Activated CD4-positive, alpha-beta memory T cell treated with anti-CD3 and anti-CD28 coated beads for 36 hours (primary cell): ENCODE measurements at places on chromosomes 7 and 10.

- H3K4me1 ChIP-seq = peaks cover 8% of the 10 kb centered on the region
- H3K4me3 ChIP-seq = no peak overlapping the region
- H3K27me3 ChIP-seq = no peaks in the 10 kb centered on the region
- no peaks in the 10 kb centered on the region for H3K36me3 ChIP-seq
Observed at GRCh38 chr10:12063483-12063818, 5.3 kb upstream of the DHTKD1 start.

GRCh38 chr10:49187950-49188761, at the start of gene TMEM273:
TSS of gene TMEM273 (minus strand) at chr10:49188391. CDS start at chr10:49188336, 55 bp downstream.
- H3K4me1 ChIP-seq = peaks cover 38% of the 10 kb centered on the region
- DNase-seq = peak; percentile 73
- peaks cover 26% of the 10 kb centered on the region for H3K36me3 ChIP-seq
- peak within 1 kb of the TSS; percentile 86 for H3K27ac ChIP-seq
- H3K27me3 ChIP-seq = peaks cover 17% of the 10 kb centered on the region

- H3K36me3 ChIP-seq = no peaks in the 10 kb centered on the region
- no peaks in the 10 kb centered on the region for H3K4me1 ChIP-seq
- H3K27me3 ChIP-seq = peaks cover 4% of the 10 kb centered on the region
- no peak for DNase-seq
Observed at GRCh38 chr10:78457804-78458482, 424.3 kb downstream of the RPS24 start.

GRCh38 chr7:157841773-157842370, 505.1 kb downstream of the DNAJB6 start:
- no peak overlapping the region for H3K27ac ChIP-seq
- DNase-seq = no peak
- H3K4me3 ChIP-seq = no peak overlapping the region
- no peaks in the 10 kb centered on the region for H3K36me3 ChIP-seq

GRCh38 chr10:70978816-70979480, 90.6 kb upstream of the PCBD1 start:
- peaks cover 3% of the 10 kb centered on the region for H3K27me3 ChIP-seq
- no peak for DNase-seq
- H3K4me3 ChIP-seq = no peak overlapping the region
- no peaks in the 10 kb centered on the region for H3K36me3 ChIP-seq
- peaks cover 14% of the 10 kb centered on the region for H3K4me1 ChIP-seq
- H3K27ac ChIP-seq = no peak overlapping the region

DNA sequence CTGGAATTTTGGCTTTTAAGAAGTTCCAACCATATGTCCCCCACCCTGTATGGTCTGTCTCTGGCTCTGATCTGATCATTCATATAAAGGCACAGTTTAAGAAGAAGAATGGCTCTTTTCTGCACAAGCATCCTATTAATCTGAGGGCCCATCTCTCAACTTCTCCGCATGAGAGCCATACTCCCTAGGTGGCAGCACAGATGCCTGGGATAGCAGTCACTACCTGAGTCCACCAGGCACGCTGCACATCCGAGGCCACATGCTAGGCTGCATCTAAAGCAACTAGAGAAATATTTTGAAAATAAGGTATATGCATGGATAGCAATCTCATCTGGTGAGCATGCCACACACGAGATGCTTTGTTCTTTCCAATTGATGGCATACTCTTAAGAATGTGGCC, 565.5 kb downstream of the PARD3 start:
- no peaks in the 10 kb centered on the region for H3K4me1 ChIP-seq
- H3K27me3 ChIP-seq = no peaks in the 10 kb centered on the region
- H3K36me3 ChIP-seq = no peaks in the 10 kb centered on the region
- no peak overlapping the region for H3K4me3 ChIP-seq
- no peak overlapping the region for H3K27ac ChIP-seq
- no peak for DNase-seq

GRCh38 chr10:116984202-116984990, 20.6 kb downstream of the SHTN1 start:
- no peaks in the 10 kb centered on the region for H3K36me3 ChIP-seq
- no peaks in the 10 kb centered on the region for H3K4me1 ChIP-seq
- no peak overlapping the region for H3K4me3 ChIP-seq
- peaks cover 2% of the 10 kb centered on the region for H3K27me3 ChIP-seq

- DNase-seq = peak; percentile 31
- no peak overlapping the region for H3K4me3 ChIP-seq
- no peak overlapping the region for H3K27ac ChIP-seq
- no peaks in the 10 kb centered on the region for H3K4me1 ChIP-seq
Observed at GRCh38 chr10:61744469-61744868, 81.7 kb downstream of the CABCOCO1 start.

DNA sequence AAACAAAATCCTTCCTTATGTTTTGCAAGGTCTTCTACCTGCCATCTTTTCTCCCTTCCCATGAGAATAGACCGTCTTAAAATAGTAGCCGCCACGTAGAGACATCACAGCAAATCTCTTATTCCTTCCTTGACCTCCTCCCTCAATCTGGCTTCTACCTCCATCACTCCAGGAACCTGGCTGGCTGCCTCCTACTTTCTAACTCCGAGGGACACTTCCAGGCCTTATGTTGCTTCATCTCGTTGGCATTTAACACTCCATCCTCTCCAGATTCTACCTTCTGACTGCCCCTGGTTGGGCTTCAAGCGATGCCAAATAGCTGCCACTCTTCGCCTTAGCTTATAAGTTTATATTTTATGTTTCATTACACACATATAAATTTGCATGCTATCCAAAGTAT, 26.4 kb upstream of the CALN1 start:
- H3K27me3 ChIP-seq = no peaks in the 10 kb centered on the region
- no peak for DNase-seq
- no peaks in the 10 kb centered on the region for H3K4me1 ChIP-seq
- H3K36me3 ChIP-seq = no peaks in the 10 kb centered on the region
- no peak overlapping the region for H3K27ac ChIP-seq

GRCh38 chr10:129514568-129515451, 47.8 kb downstream of the MGMT start:
- peaks cover 8% of the 10 kb centered on the region for H3K36me3 ChIP-seq
- no peak overlapping the region for H3K27ac ChIP-seq
- H3K4me1 ChIP-seq = no peaks in the 10 kb centered on the region

DNA sequence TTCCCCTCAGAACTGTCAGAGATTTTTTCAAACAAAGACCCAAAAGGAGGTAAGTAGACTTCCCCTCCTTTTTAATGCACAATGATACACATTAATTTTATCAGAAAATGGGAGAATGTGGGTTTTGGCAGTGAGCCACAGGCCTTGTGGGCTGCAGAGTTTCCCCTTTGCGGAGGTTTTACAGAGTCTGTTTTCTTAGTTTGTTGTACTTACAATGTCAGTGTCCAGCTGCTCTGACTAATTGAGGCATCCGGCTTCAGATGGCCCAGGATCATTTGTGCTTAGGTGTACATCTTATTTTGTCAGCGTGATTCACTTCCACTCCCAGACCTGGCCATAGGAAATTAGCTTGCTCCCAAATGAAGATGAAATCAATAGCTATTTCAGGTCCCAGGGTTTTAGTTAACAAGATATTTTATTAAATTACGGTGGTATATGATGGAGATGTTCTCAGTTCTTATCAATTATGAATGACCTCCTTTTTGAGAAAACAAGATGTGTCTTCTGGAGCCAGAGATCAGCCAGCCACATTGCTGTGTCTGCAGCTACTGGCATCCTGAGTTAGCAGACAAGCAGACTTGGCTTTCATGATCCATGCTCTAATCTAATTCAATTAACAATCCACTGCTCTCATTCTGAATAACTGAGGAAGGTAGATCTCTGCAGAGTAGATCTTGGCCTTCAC, 1086.6 kb upstream of the SORCS1 start:
- no peaks in the 10 kb centered on the region for H3K4me1 ChIP-seq
- H3K27me3 ChIP-seq = no peaks in the 10 kb centered on the region
- no peak overlapping the region for H3K4me3 ChIP-seq
- no peak for DNase-seq
- H3K27ac ChIP-seq = no peak overlapping the region
- no peaks in the 10 kb centered on the region for H3K36me3 ChIP-seq

DNA sequence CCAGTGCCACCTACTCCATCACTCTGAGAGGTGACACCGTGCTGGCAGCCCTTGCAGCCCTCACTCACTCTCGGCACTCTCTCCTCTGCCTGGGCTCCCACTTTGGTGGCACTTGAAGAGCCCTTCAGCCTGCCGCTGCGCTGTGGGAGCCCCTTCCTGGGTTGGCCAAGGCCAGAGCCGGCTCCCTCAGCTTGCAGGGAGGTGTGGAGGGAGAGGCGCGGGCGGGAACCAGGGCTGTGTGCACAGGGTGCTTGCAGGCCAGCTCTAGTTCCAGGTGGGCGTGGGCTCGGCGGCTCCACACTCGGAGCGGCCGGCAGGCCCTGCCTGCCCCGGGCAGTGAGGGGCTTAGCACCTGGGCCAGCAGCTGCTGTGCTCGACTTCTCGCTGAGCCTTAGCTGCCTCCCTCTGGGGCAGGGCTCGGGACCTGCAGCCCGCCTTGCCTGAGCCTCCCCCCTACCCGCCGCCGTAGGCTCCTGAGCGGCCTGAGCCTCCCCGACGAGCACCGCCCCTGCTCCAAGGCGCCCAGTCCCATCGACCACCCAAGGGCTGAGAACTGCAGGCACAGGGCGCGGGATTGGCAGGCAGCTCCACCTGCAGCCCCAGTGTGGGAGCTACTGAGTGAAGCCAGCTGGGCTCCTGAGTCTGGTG, 48.7 kb upstream of the SLC35G1 start:
- no peak overlapping the region for H3K27ac ChIP-seq
- H3K4me3 ChIP-seq = no peak overlapping the region
- DNase-seq = no peak

- H3K27ac ChIP-seq = no peak overlapping the region
- H3K4me1 ChIP-seq = no peaks in the 10 kb centered on the region
- peaks cover 5% of the 10 kb centered on the region for H3K27me3 ChIP-seq
- peak; percentile 4 for DNase-seq
Observed at GRCh38 chr10:47028466-47028865, 117.2 kb downstream of the PTPN20 start.

GRCh38 chr7:47385536-47386125, 196.3 kb downstream of the TNS3 start:
- peaks cover under 1% of the 10 kb centered on the region for H3K27me3 ChIP-seq
- H3K27ac ChIP-seq = no peak overlapping the region
- no peak overlapping the region for H3K4me3 ChIP-seq
- DNase-seq = no peak
- H3K4me1 ChIP-seq = no peaks in the 10 kb centered on the region

DNA sequence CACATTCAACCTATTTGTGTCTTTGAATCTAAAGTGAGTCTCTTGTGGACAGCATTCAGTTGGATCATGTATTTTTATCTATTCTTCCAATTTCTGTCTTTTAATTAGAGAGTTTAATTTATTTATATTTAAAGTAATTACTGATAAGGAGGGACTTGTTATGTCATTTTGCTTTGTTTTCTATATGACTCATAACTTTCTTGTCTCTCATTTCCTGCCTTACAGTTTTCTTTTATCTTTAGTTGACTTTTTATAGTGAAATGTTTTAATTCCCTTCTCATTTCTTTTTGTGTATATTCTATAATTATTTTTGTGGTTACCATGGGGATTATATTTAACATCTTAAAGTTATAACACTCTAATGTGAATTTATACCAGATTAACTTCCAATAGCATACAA, 7.3 kb upstream of the ZNF518A start:
- no peak overlapping the region for H3K4me3 ChIP-seq
- no peak overlapping the region for H3K27ac ChIP-seq
- no peak for DNase-seq

GRCh38 chr7:4156190-4156589, 525.9 kb upstream of the FOXK1 start:
- H3K4me1 ChIP-seq = no peaks in the 10 kb centered on the region
- no peak overlapping the region for H3K27ac ChIP-seq
- no peak for DNase-seq
- no peak overlapping the region for H3K4me3 ChIP-seq
- no peaks in the 10 kb centered on the region for H3K27me3 ChIP-seq

DNA sequence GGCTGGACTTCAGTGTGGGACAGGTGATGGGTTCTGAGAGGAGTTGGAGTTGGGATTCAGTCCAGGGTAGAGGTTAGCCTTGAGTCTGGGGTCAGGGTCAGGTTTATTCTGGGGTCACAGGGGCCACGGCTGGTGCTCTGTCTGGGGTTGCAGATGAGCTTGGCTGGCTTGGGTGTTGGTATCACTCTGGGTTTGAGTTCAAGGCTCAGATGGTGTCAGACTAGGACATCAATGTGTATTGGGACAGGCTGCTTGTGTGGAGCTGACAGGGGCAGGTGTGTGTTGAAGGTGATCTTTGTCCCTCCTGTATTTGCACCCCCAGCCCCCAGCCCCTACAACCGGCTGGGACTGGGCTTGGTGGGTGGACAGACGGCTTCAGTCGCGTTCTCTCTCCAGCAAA, 26.8 kb downstream of the TMEM270 start:
- peaks cover 7% of the 10 kb centered on the region for H3K4me1 ChIP-seq
- H3K27me3 ChIP-seq = peaks cover 14% of the 10 kb centered on the region
- H3K4me3 ChIP-seq = no peak overlapping the region
- no peaks in the 10 kb centered on the region for H3K36me3 ChIP-seq
- H3K27ac ChIP-seq = no peak overlapping the region

GRCh38 chr7:30837581-30837980, 66.4 kb downstream of the MINDY4 start:
- H3K4me1 ChIP-seq = no peaks in the 10 kb centered on the region
- DNase-seq = no peak
- no peaks in the 10 kb centered on the region for H3K27me3 ChIP-seq
- H3K27ac ChIP-seq = no peak overlapping the region
- no peak overlapping the region for H3K4me3 ChIP-seq

DNA sequence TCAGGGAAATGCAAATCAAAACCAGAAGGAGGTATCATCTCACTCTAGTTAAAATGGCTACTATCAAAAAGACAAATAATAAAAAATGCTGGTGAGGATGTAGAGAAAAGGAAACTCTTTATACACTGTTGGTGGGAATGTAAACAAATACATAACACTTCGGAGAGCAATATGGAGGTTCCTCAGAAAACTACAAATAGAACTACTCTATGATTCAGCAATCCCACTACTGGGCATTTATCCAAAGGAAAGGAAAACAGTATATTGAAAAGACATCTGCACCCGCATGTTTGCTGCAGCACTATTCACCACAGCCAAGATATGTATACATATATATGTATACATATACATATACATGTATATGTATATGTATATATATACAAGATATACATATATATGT, 94.2 kb downstream of the C10orf90 start:
- H3K4me1 ChIP-seq = no peaks in the 10 kb centered on the region
- no peak overlapping the region for H3K27ac ChIP-seq
- no peak overlapping the region for H3K4me3 ChIP-seq
- DNase-seq = no peak

GRCh38 chr10:58573144-58573543, 60.5 kb downstream of the BICC1 start:
- no peaks in the 10 kb centered on the region for H3K36me3 ChIP-seq
- no peak overlapping the region for H3K4me3 ChIP-seq
- no peaks in the 10 kb centered on the region for H3K27me3 ChIP-seq
- DNase-seq = no peak

GRCh38 chr7:152231089-152231488, 204.7 kb downstream of the KMT2C start:
- no peak for DNase-seq
- H3K4me3 ChIP-seq = no peak overlapping the region
- H3K27me3 ChIP-seq = no peaks in the 10 kb centered on the region
- peaks cover 14% of the 10 kb centered on the region for H3K36me3 ChIP-seq
- no peaks in the 10 kb centered on the region for H3K4me1 ChIP-seq

GRCh38 chr10:317271-317769, 182.1 kb downstream of the ZMYND11 start:
- H3K27ac ChIP-seq = peak overlapping the region; percentile 25
- DNase-seq = peak; percentile 55
- H3K4me3 ChIP-seq = no peak overlapping the region
